ENCODE measurements at places on chromosomes 5 and 9.

DNA sequence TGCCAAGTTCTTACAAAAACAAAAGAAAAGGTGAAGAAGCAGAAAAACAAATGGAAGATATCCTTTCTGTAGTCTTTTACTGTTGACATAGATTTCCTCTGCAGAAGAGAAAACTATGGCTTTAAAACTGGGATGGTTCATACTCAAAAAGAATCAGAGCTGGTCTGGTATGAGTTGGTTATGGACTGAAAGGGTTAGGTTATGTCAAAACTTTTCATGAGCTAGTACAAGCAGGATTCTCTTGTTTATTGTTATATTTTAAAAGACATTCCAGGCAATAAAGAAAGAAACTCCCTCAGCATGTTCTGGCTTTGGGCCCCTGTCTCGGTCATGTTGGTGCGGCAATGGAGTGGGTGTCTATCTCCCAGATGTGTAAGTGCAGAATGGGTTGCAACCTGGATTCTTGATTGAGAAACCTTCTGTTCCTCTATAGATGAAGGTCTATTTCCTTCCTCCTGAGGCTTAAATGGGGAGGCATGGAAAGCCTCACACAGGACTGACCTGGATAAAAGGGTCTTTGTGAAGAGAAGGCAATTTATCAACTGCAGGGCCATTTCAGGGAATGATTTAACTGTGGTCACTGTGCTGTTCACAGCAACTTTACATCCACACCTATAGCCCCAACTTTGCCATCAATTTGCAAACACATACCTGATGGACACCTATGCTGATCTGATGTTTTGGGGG is 209.6 kb upstream of the TNC start:
- DNase-seq = no peak

- DNase-seq = no peak
Measured at GRCh38 chr5:16508730-16509531, 43.3 kb upstream of the ZNF622 start.

GRCh38 chr5:123397538-123397937 is 25.7 kb downstream of the CEP120 start:
- DNase-seq = no peak

- DNase-seq = no peak
Measured at GRCh38 chr5:69504036-69504435, 11.4 kb downstream of the OCLN start.

- no peak for DNase-seq
Measured at GRCh38 chr9:129472651-129473102, 148.2 kb downstream of the C9orf50 start.

- no peak for DNase-seq
Measured at GRCh38 chr9:112777914-112778313, 27.4 kb downstream of the SNX30 start.

DNA sequence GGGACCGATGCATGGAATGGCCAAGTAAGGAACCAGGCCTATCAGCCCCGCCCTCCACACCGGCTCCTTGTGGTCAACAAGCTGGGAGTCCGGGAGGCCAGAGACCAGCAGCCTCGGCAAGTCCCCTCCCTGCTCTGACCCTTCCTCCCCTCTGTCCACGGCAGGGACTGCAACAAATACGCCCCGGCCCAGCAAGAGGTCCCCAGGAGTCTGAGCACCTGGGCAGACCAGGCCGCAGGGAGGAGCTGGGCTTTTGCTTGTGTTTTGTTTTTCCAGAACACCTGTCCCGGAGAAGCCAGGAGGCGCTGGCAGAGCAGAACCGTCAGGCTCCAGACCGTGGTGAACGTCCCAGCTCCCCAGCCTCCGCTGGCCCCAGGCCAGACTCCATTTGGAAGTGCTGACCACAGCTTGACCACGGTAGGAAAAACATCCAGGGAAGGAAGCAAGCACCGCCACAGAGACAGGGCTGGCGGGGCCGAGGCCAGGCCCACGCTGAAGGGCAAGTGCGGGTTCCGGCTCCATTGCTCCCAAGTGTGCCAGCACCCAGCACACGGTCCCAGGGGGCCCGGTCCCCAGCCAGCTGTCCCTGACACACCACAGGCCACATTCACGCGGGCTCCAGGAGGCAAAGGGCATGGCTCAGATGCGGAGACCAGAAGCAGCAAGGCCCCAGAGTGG is 56.7 kb downstream of the VAV2 start:
- no peak for DNase-seq

DNA sequence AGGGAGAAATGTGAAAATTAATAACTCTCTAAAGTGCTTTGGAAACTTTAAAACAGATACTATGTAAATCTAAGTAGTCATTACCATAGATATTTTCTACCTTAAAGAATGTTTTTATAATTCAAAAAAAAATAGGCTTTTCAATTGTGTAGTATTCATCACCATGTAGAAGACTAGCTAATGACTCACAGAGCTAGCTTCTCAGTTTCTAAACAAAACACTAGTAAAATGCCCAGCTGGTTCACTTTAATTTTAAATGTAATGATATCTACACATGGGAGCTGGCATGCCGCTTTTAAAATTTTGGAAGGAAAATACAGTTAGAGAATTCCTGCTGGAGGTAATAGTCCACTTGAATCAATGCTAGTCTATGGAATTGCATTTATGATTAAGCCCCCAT is 509.8 kb downstream of the CSNK1G3 start:
- DNase-seq = no peak

GRCh38 chr5:78886341-78887230 is 98.5 kb downstream of the ARSB start:
- no peak for DNase-seq

DNA sequence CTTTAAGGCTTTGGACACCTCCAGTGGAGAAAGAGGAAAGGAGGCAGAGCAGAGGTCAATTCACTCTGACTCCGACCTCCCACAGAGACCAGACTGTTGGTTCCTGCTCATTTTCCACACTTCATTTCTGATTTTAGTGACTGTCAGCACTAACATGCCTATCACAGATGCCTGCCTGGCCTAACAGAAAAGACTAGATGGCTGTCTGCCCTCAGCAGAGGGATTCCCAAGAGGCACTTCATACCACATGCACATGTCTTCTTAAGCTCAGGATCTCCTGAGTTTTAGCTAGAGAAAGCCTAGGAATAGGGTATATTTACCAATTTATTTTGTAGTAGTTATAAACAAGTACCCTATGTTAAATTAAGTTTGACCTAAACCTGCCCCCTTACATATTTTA is 336.0 kb downstream of the ENC1 start:
- no peak for DNase-seq

GRCh38 chr5:10009802-10010201 is 239.9 kb downstream of the ATPSCKMT start:
- DNase-seq = no peak

DNA sequence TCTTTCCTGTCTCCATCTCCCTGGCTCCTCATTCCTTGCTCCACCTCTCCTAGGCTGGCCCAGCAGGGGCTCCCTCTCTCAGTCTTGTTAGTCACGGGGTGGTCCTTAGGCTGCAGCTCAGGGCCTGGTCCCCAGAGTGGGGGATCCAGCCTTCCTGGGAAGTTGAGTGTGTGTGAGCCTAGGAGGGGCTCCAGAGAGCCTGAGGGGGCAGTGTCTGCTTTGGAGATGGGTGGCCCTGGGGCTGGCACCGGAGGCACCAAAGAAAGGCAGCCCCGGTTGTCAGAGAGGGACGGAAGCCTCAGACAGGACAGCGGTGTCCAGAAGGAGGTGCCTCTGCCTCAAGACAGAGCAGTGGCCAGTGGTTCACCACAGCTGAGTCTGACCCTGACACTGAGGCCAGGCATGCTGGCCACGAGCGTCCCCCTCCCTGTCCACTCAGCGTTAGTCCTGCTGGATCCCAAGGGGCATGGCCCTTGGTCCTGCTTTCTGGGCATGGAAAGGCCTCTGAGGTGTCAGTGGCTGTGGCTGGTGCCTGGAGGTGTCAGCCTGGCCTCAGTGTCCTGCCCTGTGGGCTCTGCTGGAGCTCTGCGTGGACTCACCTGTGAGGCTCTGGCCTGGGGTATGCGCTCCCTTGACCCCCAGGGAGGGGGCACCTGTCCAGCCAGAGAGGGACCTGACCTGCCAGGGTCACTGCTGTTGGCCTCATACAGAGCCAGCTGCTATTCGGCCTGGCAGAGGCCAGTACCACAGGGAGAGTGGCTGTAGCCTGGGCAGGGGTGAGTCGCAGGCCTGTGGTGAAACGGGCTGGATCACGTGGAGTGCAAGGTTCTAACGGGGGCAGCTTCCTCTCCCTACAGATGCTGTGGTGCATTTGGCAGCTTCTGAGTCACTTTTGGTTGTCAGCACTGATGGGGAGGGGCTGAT is 130.6 kb downstream of the CACNA1B start:
- no peak for DNase-seq

GRCh38 chr5:82384034-82384750 is 106.0 kb upstream of the RPS23 start:
- DNase-seq = no peak

DNA sequence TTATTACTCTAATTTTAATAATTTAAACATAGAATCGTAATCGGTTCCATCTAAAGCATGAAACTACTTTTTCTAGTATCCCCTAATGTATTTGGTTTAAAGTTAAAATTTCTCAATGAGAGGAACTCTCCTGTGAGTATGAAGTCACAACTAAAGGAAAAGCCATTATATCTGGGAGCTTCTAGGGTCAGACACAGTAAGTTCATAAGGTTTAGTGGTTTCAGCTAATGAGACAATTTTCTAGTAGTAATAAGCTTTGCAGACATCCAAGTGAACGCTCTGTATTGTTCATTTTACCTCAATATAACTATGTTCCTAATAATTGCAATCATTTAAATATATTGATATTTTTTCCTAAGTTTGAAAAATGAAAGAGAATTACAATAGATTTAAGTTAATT is 364.4 kb upstream of the CDH9 start:
- no peak for DNase-seq

DNA sequence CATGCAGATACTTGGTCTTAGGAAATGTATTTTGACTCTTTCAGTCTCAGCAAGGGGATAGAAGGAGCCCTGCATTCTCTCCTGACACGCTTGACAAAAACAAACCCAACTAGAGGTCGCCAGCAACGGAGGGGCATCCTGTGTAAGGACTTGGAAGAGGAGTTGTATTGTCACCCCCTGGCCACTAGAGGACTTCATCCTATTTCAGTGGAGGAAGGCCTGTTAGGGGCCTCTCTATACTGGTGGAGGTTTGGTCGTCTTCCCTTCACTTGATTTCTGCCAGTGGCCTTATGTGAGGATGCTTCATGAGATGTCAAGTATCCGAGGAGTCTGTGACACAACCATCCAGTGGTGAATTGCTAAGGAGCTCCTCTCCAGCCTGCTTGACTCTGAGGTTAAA is 122.8 kb upstream of the STC2 start:
- DNase-seq = no peak

GRCh38 chr9:117073071-117073470 is 341.8 kb downstream of the ASTN2 start:
- DNase-seq = no peak

DNA sequence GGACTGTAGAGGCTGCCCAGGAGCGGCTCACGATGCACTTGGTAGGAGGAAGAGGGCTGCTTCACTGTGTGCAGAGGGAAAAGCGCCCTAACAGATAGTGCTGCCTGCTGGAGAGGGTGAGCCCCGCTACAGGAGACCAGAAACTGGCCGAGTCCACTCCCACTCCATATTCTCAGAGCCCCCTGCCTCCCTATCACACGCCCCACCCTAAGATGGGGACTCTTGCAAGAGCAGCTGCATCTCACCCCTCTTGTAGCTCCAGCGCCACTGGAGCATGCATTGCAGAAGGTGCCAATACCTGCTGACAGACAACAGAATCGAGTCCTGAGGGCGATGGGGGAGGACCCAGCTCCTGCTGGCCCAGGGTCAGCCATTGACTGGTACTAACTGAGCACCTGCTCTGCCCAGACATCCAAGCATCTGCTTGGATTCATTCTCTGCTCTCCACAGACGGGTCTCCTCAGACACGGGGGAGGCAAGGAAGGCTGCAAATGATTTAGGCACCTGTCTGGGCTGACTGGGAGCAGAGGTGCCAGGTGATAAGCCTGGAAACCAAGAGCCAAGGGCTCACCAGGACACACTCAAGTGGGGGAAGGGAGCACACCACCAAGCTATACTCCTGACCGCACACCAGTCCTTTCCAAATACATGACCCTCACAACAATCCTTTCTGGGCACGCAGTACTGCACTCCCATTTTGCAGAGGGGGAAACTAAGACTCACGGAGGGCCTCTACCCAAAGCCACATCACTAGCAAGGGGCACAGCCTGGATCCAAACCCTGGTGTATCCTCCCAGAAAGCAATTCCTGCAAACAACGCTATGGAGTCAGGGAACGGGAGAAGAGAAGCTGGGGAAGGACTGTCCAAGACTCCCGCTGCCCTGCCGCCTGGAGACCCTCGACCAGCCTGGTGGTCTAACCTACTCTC is 1.6 kb downstream of the BICD2 start:
- DNase-seq = no peak

DNA sequence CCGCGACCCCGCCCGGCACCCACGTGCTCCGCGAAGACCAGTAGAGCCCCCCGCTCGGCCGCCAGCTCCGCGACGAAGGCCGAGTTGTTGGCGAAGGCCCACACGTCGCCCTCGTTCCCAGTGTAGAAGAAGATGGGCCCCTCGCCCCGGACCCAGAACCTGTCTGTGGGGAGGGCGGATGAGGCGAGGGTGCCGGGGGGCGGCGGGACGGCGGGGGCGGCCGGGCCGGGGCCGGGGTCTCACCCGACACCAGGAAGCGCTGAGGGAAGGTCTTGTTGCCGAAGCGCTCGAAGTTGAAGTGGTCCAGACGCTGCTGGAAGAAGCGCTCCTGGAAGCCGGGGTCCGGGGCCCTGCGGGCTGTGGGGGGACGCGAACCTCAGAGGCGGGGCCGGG is 317 bp downstream of the DPP7 start:
- DNase-seq = no peak

DNA sequence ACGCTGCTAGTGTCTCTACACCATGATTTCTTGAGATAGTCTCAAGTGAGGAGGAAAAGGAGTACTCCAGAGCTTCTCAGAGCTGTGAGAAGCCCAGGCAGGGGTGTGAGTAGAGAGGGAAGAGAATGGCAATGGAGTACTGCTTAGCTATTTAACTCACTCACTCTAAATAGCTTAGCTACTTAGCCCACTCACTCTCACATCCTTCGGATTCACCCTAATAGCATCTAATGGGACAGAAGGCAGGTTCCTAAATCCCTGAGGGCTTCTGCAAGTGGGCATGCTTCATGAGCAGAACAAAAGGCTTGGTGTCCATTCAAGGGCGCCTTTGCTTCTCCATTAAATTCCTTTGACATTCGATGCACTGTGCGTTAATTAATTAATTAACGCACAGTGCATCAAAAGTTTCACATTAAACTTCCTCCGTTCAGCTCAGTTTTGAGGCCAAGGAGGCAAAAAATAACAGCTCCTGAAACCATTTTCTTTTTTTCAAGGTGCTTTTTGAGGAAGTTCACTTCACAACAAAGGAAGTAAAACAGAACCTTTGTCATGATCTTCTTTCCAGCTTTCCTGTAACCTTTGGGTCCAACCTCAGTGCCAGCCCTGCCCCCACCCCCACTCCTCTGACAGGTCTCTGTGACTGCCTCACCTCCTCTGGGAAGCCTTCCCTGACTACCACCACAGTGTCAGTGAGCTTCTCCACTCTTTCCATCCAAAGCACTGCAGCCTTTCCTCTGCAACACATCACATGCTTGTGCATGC is 294.0 kb downstream of the SEC61B start:
- no peak for DNase-seq

GRCh38 chr5:172897481-172898217 is 61.6 kb upstream of the RPL26L1 start:
- no peak for DNase-seq

- DNase-seq = no peak
Measured at GRCh38 chr5:35202319-35203111, 27.8 kb downstream of the PRLR start.

- no peak for DNase-seq
Measured at GRCh38 chr5:51731421-51732029, 348.3 kb downstream of the ISL1 start.

- DNase-seq = no peak
Measured at GRCh38 chr5:143843461-143843860, 31.5 kb downstream of the HMHB1 start.

GRCh38 chr5:61842840-61843239 is 463.2 kb upstream of the KIF2A start:
- DNase-seq = no peak

All from activated CD4-positive, CD25-positive, alpha-beta regulatory T cell (primary cell).